ENCODE measurements at places on chromosomes 6 and 20.

DNA sequence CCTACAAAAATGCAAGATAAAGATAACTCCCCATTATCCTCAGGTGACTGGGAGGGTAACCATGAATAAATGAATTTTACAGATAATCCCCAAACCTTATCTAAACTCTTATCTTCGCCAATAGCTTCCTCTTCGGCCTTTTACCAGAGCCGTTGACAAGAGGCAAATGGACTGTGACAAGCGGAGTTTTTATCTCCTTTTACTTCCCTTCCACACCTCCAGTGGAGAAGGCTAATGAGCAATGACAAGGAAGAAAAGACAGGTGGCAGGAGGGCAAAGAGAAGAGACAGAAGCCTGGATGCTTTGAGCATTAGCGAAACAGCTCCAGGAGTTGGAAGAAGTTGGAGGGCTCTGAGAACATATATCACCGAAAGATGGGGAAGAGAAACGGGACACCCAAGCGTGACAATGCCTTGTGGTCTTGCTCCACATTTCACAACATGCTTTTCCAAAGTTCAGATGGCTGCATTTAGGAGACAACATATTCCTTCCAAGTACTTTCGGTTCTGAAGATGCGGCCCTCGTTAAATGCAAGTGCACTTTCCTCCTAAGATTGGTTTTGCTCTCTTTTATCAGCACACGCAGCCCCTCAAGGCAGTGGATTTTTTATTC lies 69.2 kb downstream of the PRDM1 start:
- DNase-seq = no peak

DNA sequence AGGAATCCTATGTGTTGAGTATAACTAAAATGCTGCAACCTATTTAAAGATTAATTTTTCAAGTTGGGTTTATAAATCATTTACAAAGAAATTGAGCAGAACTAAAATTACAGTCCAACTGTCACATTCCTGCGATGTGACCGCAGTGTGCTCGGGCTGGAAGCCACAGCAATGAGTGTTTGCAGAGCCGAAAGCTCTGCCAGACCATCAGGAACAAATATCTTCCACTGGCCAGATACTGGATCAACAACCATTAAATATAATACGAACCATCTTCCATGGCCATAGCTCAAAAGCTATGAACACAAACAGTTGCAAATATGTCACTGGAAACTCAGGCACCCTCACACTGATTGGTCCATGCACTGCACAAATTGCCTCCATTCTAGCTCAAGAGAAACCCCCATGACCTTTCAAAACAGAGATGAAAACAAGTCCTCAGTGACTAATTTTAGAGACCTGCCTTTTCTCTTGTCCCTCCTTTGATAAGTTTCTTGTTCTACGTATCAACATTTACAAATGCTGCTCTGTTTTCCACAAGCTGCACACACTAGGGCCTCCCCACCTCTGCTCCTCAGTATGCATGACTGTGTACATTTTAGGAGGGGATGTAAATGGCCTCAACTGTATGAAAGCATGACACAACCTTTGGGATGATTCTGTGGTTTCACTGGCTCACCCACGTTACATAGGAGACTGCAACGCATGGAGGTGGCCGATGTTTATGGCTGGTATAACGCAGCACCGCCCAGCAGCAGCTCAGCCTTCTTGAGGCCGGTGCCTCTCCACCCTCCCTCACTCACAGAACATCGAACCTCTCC lies 171.7 kb downstream of the WDR27 start:
- DNase-seq = no peak

GRCh38 chr20:8646033-8646441 lies 422.9 kb upstream of the PLCB4 start:
- DNase-seq = no peak

GRCh38 chr6:147551976-147552375 lies 43.5 kb downstream of the SAMD5 start:
- DNase-seq = no peak

GRCh38 chr6:119162134-119162775 lies 83.8 kb upstream of the FAM184A start:
- DNase-seq = no peak

DNA sequence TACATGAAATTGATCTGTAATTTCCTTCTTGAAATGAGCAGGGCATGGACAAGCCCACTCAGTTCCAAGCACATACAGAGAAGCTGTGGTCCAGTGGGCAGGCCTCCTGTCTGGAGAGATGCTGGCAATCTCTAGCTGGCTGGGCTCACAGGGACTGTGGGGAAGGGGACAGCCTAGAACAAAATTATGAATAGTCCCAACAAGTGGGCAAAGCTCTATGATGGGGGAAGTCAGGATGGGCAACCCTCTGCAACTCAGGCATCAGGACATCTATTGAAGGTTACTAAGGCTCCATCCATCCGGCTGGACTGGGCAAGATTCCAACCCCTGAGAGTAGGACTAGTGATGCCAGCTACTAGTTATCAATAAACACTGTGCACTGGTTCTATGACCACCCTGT lies 40.9 kb downstream of the TRERF1 start:
- DNase-seq = peak; percentile 24

All from activated T-cell treated with anti-CD3 and anti-CD28 coated beads, Interleukin-2, amount 50 U/mL, for 24 hours (primary cell).